Stimulated activated CD8-positive, alpha-beta memory T cell treated with anti-CD3 and anti-CD28 coated beads, Interleukin-7, amount 100 ng/mL, for 1 hour (primary cell): ENCODE measurements at places on chromosomes 7 and 10.

DNA sequence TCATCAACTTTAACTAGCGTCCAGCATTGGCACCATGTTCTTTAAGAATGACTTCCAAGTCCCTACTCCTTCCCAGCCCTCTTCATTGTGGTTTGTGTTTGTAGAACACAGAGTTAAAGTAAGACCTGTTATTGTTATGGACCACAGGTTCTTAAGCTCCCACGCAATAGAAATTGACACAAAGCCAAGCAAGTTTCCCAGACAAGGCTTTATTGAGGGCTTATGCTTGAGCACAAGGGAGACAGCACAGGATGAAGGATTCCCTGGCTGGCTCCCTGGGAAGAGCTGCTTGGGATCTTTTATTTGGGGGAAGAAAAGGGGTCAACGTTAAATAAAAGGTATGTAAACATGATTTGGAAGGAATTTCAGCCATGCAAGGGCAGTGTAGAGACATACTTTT is 44.3 kb upstream of the PRKCQ start:
- no peak for DNase-seq

GRCh38 chr7:14691034-14691433 is 211.5 kb downstream of the DGKB start:
- DNase-seq: no peak

DNA sequence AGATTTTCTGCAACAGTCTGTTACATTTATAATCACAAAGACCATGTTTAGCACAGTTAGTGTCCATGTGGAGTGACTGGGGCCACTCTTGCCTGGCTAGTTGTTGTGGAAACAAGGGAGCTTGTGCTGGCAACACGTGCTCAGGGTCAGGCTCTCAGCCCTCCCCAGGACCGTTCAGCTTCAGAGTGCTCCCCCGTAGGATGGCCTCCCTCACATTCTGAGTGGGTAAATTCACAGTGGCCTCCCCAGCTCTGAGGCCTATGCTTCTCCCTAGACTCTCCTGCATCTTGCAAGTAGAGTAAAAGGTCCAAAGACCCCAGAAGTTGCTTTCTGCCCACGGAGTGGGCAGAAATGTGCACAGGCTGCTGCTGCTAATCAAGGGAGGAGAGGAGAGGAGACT is 122.3 kb downstream of the ADCY1 start:
- DNase-seq: no peak

GRCh38 chr7:115037128-115037802 is 115.4 kb downstream of the MDFIC start:
- DNase-seq: no peak

GRCh38 chr7:32381024-32381601 is 109.1 kb downstream of the LSM5 start:
- no peak for DNase-seq
